ENCODE measurements at places on chromosomes 6 and 20.

DNA sequence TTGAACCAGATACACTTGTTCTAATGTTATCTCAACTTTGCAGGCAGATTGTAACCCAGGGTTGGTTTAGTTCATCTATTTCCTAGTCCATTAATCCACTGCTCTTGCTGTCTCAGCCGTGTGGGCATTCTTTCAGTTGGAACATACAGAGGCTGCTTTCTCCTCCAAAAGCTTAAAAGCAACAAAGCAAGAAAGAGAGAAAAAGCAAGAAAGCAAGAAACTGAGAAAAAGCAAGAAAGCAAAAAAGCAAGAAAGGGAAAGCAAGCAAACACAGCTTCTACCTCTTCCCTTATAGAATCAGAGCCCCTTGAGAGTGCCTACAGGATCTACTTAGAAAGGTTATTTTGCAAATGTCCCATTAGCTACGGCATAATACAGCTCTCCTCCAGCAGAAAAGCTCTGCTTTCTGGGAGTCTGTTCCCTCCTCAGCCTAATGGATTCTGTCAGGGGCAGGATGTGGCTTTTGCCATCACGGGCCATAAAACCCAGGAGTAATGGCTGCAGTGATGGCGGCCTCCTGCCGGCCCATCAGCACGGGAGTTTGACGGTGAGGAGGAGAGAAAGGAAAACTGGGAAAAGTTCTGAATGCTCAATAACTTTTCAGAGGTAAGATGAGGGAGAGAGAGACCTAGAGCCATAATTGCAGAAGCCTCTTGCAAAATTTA, 156.8 kb upstream of the JARID2 start:
- DNase-seq: no peak

DNA sequence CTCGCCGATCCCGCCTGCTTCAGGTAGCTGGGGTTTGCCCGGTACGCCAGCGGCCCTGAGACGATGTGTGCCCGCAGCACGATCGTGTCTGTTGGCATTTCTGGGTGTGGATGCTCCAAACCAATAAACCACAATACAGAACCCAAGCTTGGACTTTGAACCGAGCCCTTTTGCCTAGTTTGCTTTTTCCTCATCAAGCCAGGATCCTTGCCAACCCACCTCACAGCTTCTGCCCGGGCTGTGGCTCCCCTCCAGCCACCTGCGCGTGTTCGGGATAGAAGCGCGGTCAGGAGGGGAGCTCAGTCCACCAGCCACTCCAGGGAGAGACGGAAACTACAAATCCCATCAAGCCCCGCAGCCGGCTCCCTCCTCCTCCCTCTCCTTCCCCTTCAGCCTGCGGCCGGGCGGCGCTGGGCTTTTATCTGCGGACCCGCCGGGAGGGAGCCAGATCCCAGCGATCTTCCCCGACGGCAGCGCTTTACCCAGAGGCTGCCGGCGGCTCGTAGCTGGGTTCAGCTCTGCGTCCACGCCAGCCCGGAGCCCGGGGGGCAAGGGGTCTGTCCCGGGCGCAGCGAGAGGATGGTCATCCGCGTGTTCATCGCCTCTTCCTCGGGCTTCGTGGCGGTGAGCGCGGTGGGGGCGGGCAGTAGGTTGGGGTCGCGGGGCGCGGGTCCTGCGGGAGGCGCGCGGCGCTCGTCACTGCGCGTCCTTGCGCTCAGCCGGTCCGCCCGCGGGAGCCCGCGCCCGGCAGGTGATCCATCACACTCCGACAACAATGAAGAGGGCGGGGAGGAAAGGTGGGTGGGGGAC, at the start of gene SH3BGRL2:
Gene SH3BGRL2 (plus strand): TSS at position 447 of the 810 bp plus-strand sequence. CDS start 133 bp downstream, at position 580.
- DNase-seq: peak; percentile 47

DNA sequence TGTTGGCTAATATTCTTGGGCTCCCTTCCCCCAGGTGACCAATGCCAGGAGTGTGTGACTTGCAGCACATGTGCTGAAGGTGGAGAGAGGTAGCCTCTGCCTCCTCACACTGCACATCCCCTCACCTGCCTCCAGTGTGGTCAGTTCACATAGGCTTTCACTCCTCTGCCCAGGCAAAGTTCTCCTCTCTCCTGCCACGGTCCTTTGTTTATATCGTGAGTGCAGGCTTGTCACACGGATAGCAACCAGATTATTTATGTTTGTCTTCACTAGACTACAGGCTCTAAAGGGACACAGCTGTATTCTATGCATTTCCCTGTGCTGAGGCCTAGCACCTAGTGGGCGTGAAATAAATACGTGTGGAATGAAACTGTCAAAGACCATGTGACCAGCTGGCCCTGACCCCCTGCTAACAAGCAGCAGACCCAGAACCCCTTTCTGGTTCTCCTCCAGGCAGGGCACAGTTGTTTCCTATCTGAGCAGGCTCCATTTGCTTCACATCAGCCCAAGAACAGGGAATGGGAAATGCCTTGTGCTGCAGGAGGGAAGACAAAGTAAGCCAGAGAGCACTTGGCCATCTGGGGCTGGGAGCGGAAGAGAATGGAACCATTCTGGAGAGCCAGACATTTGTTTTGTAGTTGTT, 42.3 kb downstream of the UNC5CL start:
- DNase-seq: no peak

GRCh38 chr6:15490242-15491100, 172.4 kb downstream of the DTNBP1 start:
- DNase-seq: no peak

- DNase-seq: no peak
Observed at GRCh38 chr6:31719001-31719400, 2.5 kb downstream of the LY6G6C start.

DNA sequence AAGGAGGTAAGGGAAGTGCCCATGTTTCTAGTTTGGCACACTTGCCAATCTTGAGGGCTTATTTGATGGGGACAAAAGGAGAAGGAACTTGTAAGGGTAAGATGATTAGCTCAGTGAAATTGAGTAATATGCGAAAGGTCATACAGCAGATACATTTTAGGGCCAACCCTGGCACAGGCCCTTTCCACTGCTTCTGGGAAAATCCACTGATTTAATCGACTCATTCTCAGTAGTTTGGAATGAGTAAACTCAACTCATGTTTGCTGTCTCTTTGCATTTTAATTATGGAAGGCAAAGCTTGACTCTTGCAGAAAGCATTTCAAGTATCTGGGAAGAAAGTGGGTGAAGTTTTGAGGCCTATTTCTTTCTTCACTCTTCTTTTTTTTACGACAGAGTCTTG, 20.0 kb downstream of the PHF20 start:
- no peak for DNase-seq

- no peak for DNase-seq
Observed at GRCh38 chr6:142938510-142938909, 6.5 kb downstream of the HIVEP2 start.

DNA sequence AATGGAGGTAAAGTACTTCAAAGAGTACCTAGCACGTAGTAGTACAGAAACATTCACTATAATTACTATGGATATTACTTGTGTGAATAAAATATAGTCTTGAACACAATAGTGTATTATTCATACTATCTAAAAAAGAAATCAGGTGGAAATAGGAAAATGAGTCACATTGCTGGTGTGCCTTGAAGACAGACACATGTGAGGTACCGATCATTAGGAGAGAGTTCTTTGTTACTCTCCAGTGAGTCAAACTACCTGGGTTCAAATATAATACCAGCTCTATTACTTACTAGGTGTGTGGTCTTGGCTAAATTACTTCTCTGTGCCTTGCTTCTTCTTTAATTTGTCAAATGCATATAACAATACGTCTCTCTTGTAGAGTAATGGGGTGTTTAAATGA, 50.8 kb upstream of the BEND6 start:
- no peak for DNase-seq

GRCh38 chr6:89239338-89239737, 22.2 kb upstream of the GABRR1 start:
- DNase-seq: no peak

DNA sequence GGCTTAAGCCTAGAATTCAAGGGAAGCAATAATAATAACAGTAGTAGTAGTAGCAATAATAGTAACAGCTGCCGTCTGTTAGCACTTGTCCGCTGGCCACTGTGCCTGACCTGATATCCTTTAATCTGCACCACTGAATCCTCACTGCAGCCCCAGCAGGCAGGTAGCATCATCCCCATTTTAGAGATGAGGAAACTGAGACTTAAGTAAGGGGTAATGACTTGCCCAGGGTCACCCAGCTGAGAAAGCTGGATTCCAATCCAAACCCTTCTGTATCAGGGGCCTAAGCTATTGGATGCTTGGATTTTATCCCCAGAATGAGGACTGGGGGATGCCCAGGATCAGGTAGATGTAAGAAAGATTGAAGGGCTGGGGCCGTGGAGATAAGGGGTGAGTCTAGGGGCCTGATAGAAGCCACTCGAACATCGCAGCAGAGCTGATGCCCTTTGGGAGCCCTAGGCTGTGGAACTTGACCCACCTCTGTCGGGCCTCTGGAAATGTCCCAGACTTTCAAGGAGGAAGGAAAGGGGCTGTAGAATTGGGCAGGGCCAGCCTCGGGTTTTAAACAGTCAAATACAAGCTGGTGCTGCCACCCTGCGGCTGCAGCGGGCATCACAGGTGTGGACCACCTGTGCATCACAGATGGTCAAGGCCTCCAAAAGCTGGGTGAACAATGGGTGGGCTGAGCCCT, 102.1 kb upstream of the MYL9 start:
- DNase-seq: peak; percentile 29

- no peak for DNase-seq
Observed at GRCh38 chr20:19071902-19072498, 140.4 kb upstream of the SLC24A3 start.

DNA sequence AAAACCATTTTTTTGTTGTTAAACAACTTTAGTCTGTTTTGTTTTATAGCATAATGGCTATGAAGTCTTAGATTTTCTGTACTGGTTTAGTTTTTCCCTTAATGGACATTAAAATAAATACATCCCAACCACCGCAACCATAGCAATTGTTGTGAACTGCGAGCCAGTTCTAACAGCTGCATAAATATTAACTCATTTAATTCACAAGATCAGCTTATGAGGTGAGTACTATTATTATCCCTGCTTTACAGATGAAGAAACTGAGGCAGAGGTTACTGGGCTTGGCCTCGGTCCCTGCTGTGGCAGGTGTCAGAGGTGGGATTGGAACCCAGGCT, 23.1 kb downstream of the MOCS3 start:
- DNase-seq: no peak

DNA sequence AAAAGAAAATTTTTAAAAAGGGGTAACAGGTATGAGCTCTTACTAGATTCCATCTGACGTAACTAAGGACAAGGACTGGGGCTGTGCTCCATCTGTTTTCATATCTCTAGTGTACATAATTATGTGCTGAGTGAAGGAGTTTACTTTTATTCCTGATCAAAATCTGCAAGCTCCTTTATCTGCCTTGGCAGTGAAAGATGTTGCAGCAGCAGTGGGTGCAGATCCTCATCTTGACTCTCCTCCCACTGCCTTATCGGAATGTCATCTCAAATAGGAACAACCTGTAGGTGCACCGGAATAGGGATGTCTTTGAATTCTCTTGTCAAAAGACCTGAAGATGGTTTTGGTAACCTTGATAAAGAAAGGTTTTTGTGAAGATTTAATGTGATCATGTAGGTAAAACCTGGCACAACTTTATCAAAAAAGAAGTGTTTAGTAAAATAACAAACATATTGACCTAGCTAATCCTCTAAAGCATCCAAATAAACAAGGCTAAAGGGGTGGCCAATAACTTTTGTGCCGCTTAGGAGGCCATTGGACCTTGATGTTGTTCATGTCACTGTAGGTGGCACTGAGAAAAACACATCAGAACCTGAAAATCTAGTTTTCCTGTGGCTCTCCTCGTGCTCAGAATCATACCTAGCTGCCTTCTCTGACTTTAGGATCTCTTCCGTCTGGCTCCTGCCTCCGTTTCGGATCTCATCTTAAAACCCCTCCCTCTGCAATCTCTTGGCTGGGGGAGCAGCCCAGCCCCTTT, 19.0 kb upstream of the SLC16A10 start:
- no peak for DNase-seq

DNA sequence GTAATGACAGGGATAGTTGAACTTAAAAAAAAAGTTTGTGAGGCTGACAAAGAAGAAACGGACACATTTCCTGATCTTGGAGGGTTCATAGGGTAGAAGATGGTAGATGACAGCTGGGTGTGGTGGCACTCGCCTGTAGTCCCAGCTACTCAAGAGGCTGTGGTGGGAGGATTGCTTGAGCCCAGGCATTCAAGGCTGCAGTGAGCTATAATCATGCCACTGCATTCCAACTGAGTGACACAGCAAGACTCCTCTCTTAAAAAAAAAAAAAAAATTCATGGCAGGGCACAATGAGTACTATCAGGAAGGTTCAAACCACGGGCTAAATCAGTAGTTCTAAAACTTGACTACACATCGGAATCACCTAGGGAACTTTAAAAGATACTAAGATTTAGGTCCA, 2.0 kb upstream of the MICA start:
- DNase-seq: peak; percentile 62

- DNase-seq: no peak
Observed at GRCh38 chr6:93416571-93417420, 2.6 kb downstream of the EPHA7 start.

- DNase-seq: no peak
Observed at GRCh38 chr20:51588762-51589161, 46.2 kb upstream of the NFATC2 start.

GRCh38 chr20:41559658-41560057, 58.5 kb downstream of the CHD6 start:
- DNase-seq: no peak

DNA sequence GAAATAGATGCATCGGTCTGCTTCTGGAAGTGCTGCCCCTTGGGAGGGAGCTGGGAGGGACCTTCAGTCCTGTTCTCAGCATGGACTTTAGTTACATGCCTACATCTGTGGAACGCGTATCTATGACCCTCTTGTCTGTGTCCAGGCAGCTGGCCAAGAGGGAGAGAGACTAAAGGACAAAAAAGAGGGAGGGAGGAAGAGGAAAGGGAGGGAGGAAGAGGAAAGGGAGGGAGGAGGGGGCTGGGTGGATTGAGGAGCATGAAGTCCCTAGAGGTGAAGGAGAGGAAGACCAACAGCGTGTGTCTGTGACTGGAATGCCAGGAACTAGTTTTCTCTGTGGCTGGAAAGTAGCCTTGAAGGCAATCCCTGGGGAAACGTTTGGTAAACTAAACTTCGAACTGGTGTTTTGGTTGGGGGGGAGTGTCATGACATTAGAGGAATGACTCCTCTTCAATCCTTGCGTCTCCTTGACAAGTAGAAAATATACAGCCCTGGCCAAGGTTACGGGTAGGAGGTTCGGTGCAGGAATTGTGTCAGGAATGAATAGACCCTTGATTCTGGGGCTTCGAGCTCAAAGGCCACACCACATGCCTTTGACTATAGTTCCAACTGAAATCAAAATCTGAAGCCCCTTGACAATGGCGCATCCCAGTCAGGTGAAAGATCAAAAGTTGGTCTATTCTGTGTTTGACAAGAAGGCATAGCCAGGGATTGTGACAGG, 52.0 kb upstream of the PLEKHG1 start:
- DNase-seq: peak; percentile 53

DNA sequence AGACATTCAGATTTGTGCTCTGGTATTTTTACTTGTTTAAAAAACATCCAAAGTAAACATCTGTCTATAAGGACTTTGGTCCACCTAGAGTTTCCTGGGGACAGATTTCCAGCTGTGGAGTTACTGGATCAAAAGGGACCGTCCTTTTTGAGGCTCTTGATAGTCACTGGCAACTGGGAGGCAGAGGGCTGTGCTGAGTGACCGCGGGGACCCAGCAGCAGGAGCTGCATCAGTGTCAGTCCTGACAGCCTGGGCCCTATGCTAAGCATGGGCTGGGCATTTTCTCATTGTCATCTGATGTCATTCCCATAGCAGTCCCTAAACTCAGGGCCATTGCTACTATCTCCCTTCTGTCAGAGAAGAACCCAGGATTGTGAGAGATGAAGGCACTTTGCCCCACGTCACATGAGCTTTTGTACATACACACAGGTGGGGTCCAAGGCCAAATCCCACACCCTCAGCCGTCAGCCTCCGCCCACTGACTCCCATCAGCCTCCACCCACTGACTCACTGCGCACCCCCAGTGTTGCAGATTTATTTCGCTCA, 293.8 kb downstream of the TAF4 start:
- DNase-seq: no peak

GRCh38 chr6:18264923-18265377, 620 bp upstream of the DEK start:
- DNase-seq: no peak

Measured in foreskin melanocyte (primary cell).